Naive B cell (primary cell): ENCODE measurements at places on chromosomes 3 and 15. TPM values are rescaled to one million over a fixed set of nuclear protein-coding genes. Genes with fewer than 3 reads are reported as not detected.

TPRG1 gene
- not detected for polyA plus RNA-seq

GRCh38 chr3:113747283-113748046, 630 bp downstream of the ATP6V1A start:
- DNase-seq, result peak; percentile 18

GRCh38 chr15:77723756-77724155, 91.0 kb upstream of the LINGO1 start:
- DNase-seq, result no peak

DNA sequence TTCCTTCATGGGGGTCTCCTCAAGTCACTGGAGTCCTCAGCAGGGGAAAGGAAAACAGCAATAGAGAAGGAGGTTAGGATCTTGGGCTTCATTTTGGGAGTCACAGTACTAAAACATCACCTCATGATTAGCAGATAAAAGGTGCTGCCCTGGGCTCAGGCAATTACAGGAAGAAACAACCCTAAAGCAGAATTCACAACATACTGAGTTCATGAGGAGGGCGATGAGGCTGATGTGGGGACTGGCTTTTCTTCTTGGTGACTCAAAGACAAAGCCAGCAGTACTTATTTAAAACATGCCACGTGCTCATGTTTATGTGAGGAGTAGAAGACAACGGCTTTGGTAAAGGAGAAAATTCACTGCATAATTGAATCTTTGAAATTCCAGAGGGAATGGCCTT, 822.3 kb upstream of the CFAP20DC start:
- no peak for DNase-seq

DNA sequence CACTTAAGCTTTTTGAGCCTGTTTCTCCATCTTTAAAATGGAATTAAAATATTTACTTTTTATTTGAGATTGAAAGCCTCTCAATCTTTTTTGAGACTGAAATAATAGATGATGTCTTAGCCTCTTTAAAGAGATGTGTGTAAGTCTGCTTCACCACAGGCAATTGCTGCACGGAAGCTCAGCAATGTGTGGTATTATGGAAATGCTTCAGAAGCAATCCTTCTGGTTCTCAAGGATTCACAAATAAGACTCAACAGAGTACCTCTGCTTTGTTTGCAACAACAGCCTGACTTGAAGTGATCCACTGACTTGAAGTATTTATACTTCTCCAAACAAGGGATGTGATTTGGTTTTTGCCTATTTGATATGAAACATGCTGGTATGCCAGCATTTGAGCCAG, 332.0 kb upstream of the RASGRP1 start:
- DNase-seq, result no peak

- no peak for DNase-seq
Observed at GRCh38 chr3:161409858-161410257, 38.5 kb upstream of the SPTSSB start.

DNA sequence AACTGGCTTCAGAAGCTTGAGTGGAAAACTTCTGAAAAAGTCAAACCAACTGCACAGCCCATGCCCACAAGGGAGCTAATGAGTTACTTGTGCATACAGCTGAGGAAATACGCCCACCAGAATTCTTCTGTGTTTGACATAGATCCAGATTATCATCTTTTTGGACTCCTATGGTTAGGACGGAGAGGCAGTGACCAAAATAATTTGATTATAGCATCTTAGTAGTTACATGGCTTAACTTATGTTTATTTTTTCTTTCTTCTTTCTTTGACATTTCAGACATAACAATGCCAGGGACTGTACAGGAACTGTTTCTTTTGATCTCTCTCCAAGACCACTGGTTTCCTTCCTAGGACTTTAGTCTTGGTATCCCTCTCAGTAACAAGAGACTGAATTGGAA, 246.1 kb upstream of the RASGRP1 start:
- DNase-seq, result no peak

MESD gene
- 17.4 TPM for polyA plus RNA-seq

GRCh38 chr15:69914960-69915359, 182.8 kb downstream of the TLE3 start:
- no peak for DNase-seq

GRCh38 chr3:141608438-141608837, 121.6 kb downstream of the RASA2 start:
- DNase-seq, result no peak

GRCh38 chr3:32831791-32832190, 14.0 kb downstream of the TRIM71 start:
- no peak for DNase-seq

- no peak for DNase-seq
Observed at GRCh38 chr3:126129398-126129891, 45.5 kb upstream of the SLC41A3 start.

- DNase-seq, result no peak
Observed at GRCh38 chr3:143040261-143040879, 39.0 kb downstream of the U2SURP start.

DNA sequence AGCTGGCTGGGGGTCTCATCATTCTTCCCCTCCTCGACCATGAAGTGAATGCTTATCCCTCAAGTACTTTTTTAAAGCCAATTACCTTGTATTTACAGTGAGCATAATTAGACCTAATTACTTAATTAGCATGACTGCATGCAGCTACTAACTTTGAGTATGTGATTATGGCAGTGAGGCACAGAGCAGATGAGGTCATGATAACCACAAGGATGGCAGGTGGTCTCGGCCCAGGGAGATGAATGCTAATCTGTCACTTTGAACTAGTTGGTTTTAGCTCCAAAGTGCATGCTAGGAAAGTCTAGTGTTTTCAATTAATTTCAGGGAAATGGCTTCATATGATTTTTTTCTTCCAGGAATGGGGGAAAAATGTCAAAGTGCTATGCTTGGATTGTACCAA, 233.8 kb downstream of the NTRK3 start:
- DNase-seq, result no peak

DNA sequence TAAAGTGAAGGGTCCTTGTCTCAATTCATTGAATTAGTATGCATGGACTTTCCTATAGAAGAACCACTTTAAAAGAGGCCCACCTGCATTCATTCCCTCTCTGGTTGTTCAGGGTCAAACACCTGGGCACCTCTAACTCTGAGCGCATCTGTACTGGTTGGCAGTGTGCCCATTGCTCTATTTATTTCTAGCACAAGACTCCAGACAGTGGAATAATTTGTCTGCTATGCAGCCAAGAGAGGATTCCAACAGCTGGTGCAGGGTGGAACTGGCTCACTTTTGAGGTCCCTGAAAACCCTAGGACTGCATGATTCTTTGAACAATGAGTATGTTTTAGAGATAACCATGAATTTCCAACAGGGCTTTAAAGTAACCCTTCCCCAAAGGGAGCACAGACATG, 57.9 kb downstream of the CCDC33 start:
- no peak for DNase-seq

BCL2A1 gene
- polyA plus RNA-seq, result 30.9 TPM

- DNase-seq, result no peak
Observed at GRCh38 chr3:58494107-58494506, 2.2 kb downstream of the KCTD6 start.

- no peak for DNase-seq
Observed at GRCh38 chr3:141860766-141861513, 15.5 kb upstream of the ATP1B3 start.

DNA sequence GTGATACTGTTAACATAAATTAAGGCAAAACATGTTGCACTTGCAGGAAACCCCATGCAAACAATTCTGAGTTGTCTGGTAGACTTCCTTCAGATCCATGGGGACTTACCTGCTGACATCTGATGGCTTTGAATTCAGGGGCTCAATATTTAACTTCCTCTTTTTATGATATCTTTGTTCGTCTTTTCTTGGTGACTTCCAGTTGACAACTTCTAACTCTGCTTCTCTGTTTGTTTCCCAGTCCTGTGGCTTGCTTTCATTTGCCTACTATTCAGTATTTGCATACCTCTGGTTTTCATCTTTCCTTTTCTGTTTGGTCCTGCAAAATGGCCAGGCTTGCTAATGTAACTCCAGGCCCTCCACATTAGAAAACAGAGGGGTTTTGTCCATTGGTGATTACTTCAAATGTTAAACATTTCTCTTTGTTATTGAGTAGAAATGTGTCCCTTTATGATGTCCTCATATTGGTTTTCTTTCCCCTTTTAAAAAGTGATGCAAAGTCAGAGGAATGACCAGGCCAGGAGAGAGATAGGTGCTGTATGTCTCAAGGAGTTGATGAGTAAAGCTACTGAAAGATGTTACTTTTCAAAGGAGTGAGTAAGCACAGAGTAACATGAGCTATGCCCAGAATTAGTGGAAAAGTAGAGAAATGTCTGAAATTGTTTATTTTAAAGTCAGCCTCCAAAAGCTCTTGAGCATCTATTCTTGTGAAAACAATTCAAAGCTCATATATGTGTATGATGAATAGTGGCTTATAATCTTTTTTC, 335.9 kb downstream of the LPP start:
- DNase-seq, result peak; percentile 79

DNA sequence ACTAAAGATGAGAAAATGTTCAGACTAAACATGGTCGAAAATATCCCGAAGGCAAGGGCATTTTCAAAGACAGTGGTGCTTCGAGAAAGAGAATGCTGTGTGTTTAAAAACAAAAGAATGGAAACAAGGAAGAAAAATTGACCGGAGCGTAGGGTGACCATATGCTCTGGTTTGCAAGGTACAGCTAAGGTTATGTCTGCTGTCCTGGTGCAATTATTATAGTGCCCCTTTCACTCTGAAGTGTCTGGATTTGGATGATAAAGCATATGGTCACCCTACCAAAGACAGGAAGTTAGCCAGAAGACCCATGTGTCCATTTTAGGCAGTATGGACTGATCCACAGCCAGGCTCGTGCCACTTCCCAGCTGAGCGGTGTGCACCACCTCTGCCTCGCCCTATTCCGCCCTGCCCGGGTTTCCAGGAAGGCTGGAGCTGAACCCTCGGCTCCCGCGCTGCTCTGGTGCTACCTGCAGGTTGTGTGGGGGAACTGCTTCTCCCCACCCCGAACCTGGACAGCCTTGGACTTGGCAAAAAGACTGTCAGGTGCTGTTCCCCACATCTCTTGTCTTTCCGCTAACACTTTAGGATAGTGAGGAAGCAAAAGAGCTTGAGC, 25.2 kb downstream of the GOLGA6D start:
- DNase-seq, result no peak

UBAP1L gene
- polyA plus RNA-seq, result 0.12 TPM

SLC15A2 gene
- not detected for polyA plus RNA-seq

DNA sequence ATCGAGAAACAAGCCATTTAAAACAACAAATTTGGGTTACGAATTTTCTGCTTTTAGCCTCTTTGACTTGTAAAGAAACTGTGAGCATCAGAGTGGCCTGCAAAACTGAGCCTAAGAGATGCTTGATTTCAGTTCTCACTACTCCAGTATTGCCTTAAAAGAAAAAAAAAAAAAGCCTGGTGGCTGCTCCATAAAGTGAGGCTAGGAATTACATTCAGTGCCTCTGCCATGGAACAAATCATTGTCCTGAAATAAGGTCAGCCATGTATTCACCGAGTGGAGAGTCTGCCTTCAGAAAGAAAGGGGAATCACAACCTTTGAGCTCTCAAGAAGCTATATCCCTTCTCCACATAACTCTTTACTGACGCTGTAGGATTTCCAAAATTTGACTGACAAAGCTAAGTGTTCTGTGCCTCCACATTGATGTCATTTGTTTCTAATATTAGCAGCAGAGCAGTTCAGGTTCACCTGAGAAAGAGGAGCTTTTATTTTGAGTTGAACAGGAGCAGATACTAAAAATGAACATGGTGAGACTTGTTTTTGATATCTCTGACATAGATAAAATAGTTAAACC, 137.3 kb downstream of the SSR3 start:
- no peak for DNase-seq

- DNase-seq, result no peak
Observed at GRCh38 chr3:108493862-108494261, 16.5 kb downstream of the MYH15 start.

TTLL13 gene
- polyA plus RNA-seq, result 1.4 TPM

DNA sequence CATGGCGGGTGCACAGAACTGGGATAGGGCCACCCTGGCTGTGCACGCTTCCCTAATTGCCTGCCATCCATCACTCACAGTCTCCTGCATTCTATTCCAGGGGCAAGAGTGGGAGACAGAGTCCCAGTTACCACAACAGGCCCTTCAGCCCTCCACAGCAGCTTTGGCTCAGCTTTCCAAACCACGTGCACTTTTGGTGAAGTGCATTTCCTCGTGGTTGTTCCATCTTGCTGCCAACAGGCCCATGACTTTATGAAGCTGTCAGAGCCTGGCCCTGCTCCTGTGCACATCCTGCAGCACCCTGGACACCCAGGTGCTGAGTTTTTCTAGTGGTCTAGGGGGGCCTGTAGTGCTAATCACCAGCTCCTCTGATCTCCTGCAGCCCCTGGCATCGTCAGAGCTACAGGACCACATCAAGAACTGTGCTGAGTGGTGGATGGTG, 110.2 kb downstream of the ADCY5 start:
- no peak for DNase-seq

DNA sequence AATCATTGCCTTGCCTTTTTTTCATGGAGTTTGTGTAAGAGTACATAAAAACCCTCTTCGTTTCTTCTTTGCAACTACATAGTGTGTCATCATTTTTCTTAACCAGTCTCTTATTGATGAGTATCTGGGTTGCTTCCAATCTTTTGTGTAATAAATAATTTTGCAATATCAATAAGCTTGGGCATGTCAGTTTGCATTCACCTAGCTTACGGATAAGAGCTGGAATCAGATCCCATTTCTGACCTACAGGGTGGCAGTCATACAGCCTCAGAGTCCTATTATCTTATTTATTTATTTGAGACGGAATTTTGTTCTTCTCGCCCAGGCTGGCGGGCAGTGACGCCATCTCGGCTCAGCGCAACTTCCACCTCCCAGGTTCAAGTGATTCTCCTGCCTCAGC, 18.3 kb downstream of the ANP32A start:
- DNase-seq, result no peak

- DNase-seq, result no peak
Observed at GRCh38 chr15:63322541-63322940, 45.1 kb downstream of the APH1B start.

- DNase-seq, result no peak
Observed at GRCh38 chr15:35309886-35310285, 224.8 kb upstream of the NANOGP8 start.

HTR3E gene
- not detected for polyA plus RNA-seq

ISLR gene
- polyA plus RNA-seq, result not detected

FGF7 gene
- not detected for polyA plus RNA-seq

DNA sequence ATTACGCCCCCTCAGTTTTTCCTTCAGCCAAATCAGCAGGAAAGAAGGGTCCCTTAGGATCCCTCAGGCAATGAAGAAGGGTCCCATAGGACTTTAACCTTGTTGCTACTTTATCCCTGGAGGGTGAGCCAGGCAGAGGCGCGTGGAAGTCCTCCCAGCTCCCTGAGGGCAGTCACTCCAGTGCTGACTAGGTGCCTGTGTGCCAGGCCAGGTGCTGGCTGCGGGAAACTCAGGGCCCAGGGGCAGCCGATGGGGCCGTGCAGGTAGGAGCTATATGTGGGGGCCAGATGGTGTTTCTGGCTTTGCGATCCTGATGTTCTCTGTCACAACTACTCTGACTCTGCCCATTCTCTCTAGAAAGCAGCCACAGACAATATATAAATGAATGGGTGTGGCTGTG, 42.8 kb upstream of the IQSEC1 start:
- DNase-seq, result no peak

DNA sequence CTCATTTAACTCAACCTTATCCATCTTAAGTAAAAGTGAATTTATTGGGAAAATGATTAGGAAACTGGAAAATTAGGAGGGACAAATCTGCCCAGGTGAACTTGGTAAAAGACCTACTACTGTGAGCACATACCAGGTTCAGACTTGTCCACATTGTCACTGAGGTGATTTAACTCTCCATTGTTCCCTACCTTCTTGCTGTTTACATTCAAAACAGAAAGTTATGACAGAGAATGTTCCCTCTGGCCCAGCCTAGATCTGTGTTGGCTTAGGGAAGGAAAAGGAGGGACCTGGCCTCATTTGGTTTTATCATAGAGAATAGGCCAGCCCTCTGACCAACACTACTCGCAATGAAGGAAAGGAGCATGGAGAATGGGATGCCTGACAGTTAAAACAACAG, 117.6 kb downstream of the SATB1 start:
- no peak for DNase-seq
